ENCODE measurements at places on chromosomes 16 and 17.

DNA sequence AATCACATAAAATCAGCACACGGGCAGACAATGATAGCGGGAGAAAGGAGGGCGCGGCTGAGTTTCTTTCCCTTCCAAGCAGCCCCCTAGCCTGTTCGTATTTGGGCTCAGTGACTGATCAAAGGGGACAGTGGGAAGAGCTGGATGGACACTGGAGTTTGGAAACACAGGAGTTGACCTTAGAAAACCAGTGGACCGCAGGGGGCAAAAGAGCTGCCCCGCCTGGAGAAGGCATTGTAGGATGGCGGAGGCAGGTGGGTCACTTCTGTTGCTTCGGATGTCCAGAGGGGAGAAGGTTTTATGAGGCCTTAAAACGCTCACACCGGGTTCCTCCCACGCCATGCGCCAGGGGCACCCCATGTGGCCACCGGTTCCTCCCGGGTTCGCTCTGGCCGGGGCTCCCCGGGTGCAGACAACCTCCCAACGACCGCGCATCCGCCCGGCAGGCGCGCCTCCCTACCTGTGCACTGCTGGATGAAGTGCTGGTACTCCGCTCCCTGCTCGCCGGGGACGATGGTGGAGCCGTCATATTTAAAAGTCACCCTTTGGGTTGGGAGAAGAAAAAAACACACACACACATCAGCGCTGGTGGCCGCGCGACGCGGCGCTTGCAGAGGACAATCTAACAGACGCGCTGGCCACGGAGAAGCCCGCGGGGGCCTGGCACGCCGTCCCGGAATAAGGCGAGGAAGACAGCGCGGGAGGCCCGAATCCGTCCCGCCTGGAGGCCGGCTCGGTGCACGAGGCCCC is 662 bp downstream of the COTL1 start:
- no peak for DNase-seq

DNA sequence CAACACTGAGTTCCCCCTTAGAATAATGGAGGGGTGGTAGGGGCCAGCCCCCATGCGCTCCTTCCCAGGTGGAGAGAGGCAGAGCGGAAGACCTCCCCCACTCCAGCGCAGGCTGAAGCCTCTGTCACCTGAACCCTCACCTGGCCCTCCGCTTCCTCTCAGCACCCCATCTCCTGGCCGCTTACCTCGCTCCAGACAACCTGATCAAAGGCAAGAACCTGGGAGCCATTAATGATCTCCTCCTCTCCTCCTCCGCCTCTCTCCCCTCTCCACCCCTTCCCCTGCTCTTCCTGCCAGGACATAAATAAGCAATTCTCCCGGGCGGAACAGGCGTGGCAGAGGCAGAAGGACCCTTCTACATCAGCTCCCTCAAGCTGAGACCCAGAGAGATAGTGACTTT is 110.2 kb upstream of the LHX1 start:
- no peak for DNase-seq

DNA sequence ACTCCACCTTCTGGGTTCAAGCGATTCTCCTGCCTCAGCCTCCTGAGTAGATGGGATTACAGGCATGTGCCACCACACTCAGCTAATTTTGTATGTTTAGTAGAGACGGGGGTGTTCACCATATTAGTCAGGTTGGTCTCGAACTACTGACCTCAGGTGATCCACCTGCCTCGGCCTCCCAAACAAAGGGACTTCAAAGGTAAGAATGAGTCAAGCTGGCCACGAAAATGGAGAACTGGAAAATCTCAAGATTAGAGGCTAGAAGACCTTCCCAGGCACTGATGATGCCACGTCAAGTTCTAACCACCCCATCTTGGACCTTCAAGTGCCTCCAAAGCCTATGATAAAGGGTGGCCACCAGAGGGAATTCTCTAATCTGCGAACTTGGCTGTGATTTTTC is 1.3 kb upstream of the CCL15 start:
- DNase-seq = no peak

DNA sequence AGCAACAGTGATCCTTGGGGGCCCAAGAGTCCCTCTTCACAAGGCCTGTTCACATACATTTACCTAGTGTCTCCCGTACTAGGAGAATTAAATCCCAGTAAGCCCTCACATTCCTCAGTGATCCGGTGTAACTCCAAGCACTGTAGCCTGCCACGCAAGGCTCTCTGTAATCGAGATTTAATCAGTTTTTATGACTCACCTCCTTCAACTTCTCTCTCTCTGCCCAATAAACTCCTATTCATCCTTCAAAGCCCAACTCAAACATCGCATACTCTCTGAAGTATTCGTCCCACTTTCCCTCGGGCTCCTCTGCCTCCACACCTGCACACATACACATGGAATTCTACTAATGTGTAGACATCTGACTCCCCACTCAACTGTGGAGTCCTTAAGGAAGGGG is 141.8 kb downstream of the CMIP start:
- no peak for DNase-seq

DNA sequence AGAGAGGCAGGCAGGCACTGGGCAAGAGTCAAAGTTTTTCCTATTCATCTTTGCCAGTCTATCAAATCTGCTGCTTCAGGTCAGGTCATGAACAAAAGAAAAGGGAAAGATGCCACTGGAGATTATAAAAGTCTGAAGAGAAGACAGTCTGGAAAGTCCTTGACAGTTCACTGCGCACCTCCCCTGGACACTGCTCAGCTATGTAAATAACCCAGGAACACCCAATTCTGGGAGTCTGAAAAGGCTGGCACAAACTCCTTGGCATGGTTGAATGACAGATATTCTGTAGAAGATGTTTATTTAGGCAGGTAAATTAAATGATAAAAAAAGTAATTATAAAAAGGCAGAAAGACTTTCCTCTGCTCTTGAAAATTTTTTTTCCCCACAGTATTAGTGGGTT is 5.2 kb upstream of the CORO6 start:
- no peak for DNase-seq

DNA sequence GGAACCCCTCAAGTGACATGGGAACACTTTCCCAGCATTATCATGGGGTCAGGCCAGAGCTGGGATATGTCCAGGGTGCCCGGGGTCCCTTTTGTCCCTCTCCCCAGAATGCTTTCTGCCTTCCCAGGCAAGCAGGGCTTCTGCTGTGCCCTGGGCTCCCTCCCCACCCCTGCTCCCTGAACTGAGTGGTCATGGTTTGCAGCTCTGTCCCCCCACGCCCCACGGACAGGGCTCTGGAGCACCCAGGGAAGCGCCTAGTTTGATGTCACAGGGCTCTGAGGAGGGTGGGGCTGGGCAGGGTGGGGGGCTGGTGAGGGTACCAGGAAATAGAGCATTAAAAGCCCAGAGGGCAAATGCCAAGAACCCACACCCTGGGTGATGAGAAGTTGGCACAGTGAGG is 92.3 kb downstream of the CCDC182 start:
- DNase-seq = no peak

GRCh38 chr17:36198831-36199465 is 2.4 kb upstream of the CCL3L1 start:
- no peak for DNase-seq

DNA sequence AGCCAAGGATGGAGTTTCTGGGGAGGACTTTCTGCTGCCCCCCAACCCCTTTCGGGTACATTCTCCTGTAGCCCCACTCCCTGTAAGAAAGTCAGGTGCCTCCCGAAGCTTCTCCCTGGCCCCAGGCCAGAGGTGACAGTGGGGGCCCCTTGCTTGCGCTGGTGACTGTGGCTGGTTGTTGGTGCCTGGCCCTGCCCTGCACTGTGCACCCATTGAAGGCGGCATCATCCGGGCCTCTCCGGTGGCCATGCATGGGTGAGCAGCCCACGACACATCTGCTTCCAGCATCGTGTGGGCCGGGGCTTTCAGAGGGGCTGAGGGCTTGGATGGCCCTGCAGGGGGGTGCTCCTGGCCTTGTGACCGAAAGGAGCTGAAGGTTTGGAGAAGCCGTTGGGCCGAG is 297.0 kb downstream of the SEC14L1 start:
- no peak for DNase-seq
